SJSA1 (cell line): ENCODE measurements at places on chromosomes 13 and 19. TPM values are rescaled to one million over a fixed set of nuclear protein-coding genes. Genes with fewer than 3 reads are reported as not detected.

ZNF555 gene
- total RNA-seq, result 2.9 and 5.2 TPM in 2 replicates

CD33 gene
- total RNA-seq, result not detected in 2 replicates

VSTM1 gene
- not detected in 2 replicates for total RNA-seq

CGB5 gene
- total RNA-seq, result not detected in 2 replicates

ONECUT3 gene
- not detected in 2 replicates for total RNA-seq

DNA sequence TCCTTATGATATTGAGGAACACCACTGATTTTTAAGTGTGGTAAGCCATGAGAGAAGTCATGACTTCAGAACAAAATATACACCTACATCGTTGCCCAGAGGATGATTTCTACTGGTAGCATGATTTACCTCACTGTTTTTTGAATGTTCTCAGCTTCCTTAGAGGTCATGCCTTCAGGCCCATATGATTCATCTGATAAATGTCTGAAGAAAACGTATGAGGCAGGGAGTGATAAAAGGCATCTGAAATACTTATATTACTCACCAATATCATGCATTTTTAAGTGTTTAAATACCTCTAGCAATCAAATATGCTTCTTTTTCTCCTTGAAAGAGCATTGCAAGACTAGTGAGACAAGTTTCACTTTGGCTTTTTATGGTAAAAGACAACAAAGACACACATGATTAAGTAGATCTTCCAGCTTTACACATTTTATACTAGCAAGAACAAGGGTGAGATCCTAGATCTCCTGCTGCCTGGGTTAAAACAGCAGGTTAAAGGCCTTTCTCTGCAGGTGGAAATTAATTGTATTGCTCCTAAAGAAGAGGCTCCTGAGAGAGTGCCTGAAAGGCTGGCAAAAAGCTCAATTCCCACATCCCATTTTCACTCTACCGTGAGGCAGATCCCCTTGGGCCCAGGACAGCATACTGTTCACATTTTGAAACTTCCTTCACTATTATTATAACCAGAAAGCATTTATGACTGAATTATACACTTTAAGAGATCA lies 432.4 kb downstream of the SLITRK1 start:
- no peaks in the 10 kb centered on the region for H3K27me3 ChIP-seq
- H3K27ac ChIP-seq, result no peak overlapping the region
- H3K4me3 ChIP-seq, result no peak overlapping the region
- no peaks in the 10 kb centered on the region; the same call in 1 of the 2 replicates for H3K36me3 ChIP-seq

DNA sequence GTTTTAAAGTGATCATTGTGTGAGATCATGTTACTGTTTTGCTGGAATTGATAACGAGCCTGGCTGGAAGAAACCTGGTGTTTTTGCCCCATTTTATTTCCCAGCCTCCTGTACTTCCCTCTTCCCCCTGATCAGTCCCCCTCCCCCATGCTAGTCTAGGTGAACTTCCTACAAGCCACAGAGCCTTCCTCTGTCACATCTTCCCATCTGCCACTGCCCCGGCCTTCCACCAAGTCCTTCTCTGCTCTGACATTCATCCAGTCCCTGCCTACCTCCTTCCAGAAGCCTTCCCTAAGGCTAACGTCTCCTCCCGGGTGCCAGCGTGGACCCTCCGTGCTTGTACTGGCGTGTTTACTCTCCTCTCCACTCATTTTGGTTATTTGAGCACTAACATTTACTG lies 14.3 kb downstream of the FARP1 start:
- no peak for DNase-seq
- no peak overlapping the region for H3K4me3 ChIP-seq
- H3K4me1 ChIP-seq, result peaks cover 9% of the 10 kb centered on the region
- H3K27ac ChIP-seq, result no peak overlapping the region
- H3K27me3 ChIP-seq, result no peaks in the 10 kb centered on the region

GRCh38 chr13:77176350-77176749 lies 149.4 kb upstream of the FBXL3 start:
- H3K4me1 ChIP-seq, result peaks cover 7% of the 10 kb centered on the region; the same call in 1 of the 2 replicates
- H3K4me3 ChIP-seq, result no peak overlapping the region
- H3K27me3 ChIP-seq, result no peaks in the 10 kb centered on the region
- H3K36me3 ChIP-seq, result peaks cover 50% of the 10 kb centered on the region
- no peak overlapping the region for H3K27ac ChIP-seq
- peak; percentile 3 for DNase-seq

DNA sequence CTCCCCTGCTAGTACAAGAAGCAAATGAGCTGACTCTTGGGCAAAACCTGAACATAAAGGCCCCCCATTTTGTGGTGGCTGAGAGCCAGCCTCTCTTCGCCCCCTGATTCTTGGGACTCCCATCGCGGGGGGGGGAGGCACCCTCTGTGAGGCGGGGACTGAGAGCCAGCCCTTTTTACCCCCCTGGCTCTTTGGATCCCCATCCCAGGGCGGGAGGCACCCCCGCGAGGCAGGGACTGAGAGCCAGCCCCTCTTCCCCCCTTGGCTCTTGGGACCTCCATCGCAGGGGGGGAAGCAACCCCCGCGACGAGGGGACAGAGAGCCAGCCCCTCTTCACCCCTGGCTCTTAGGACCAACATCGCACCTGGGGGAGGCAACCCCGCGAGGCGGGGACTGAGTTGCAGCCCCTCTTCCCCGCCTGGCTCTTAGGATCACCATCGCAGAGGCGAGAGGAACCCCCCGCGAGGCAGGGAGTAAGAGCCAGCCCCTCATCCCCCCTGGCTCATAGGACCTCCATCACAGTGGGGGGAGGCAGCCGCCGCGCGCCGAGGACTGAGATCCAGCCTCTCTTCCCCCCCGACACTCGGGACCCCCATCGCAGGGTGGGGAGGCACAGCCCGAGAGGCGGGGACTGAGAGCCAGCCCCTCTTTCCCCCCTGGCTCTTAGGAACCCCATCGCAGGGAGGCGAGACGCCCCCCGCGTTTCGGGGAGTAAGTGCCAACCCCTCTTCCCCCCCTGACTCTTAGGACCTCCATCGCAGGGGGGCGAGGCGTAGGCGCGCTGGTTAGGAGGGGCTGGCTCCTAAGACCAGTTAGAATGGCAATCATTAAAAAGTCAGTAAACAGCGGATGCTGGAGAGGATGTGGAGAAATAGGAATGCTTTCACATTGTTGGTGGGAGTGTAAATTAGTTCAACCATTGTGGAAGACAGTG lies 2428.4 kb upstream of the PCDH20 start:
- no peak overlapping the region for H3K27ac ChIP-seq
- H3K4me3 ChIP-seq, result no peak overlapping the region

DNA sequence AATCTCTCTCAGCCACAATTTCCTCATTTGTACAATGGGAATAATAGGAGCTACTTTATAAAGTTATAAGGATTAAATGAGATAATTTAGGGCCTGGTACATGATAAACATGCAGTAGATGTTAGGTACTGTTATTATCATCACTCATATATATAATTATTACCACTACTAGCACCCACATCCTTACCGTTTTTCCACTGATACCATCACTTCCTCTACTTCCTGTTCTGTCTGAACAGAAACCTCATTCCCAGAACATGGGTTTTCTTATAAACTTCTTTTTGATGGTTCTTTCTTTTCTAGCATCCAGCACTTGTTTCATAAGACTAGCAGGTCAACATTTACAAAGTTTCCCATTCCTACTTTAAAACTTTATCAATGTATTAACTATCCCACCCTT lies 6.3 kb downstream of the CDADC1 start:
- DNase-seq, result no peak
- H3K27ac ChIP-seq, result no peak overlapping the region
- peaks cover 28% of the 10 kb centered on the region for H3K36me3 ChIP-seq
- H3K4me3 ChIP-seq, result no peak overlapping the region

DNA sequence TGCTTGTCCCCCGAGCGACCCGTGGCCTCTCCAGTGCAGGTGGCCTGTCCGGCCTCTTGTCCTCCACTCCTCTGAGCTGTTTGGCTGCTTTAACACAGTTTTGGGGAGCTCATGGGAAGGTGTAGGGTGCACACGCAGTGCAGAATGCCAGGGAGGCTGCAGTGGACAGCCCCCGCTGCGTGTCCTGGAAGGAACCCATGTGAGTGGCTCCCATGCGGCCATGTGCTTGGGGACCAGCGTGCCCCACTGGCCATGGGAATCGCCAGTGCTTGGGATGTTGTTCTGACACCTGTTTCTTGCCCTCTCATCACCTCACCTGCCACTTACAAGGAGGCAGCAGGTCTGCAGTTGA lies 22.6 kb upstream of the F7 start:
- no peaks in the 10 kb centered on the region for H3K4me1 ChIP-seq
- H3K4me3 ChIP-seq, result no peak overlapping the region
- no peak overlapping the region for H3K27ac ChIP-seq

DNA sequence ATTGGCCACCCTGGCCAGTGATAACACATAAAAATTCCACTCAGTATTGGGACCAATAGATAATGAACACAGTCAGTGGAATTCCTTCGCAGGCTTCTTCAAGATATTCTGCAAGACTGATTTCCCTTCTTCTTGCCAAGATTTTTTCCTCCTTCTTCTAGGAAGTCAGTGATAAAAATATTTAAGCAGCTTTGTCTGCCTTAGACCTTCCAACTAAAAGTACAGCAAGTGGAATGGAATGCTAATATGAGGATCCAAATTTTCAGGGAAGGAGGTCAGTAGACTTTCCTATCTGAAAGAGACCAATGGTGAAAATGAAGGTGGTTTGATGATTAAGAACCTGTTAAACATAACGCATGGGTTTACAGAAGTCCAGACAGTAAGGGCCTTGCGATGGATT lies 9.6 kb downstream of the STARD13 start:
- DNase-seq, result no peak
- no peak overlapping the region for H3K4me3 ChIP-seq
- peaks cover 71% of the 10 kb centered on the region for H3K4me1 ChIP-seq
- H3K27me3 ChIP-seq, result no peaks in the 10 kb centered on the region
- no peak overlapping the region for H3K27ac ChIP-seq

DNA sequence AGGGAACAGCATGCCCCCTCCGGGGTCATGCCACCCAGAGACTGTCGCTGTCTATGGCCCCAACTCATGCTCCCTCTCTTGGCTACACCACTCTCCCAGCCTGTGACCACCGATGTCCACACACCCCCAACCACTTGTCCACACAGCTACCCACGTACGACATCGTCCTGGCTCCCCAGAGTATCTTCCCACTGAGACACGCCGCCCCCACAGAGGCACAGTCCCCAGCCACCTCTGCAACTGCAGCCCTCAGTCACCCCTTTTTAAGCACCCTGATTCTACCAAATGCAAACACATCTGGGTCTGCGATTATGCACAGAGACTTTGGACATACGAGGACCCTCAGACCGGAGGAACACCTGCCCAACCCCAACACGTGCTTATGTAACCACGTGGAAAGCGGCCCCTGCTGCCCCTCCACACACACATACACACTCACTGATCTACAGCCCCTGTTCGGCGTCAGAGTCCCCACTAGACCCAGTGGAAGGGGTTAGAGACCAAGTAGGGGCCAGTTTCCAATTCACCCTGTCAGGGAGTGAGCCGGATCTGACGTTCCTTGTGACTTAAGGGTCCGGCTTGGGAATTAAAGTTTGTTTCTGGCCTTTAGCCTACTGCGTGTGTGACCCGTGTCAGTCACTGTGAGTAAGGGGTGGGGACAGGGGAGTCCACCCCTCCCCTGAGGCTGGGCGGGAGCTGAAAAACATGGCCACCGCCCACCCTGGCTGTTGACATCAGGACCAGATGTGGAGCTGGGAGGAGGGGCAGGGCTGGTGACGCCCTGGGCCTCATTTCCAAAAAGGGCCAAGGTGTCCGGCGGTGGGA lies 11.9 kb upstream of the AXL start:
- H3K27me3 ChIP-seq, result no peaks in the 10 kb centered on the region
- no peak for DNase-seq
- no peaks in the 10 kb centered on the region for H3K36me3 ChIP-seq
- no peak overlapping the region for H3K4me3 ChIP-seq
- no peak overlapping the region for H3K27ac ChIP-seq
